NCI-H1417 treated with DMSO at 0.1 percent for 48 hours (cell line): ENCODE measurements at places on chromosomes 6 and 20.

DNA sequence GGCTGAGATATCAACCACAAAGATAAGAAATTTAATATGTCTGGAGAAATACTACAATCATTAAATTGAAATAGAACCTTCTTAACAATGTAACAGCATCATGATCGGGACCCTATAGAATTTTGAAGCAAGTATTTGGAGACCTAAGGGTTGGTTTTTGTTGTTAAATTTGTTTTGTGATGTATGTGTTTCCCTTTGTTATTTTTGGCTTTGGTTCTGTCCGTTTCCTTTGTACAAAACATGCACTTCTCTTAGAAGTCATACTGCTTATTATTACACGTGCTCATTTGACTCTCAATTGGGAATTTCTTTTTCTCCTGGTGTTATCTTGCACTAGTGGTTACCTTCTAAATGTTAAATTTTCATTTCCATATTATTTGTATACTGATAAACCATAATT is 4.0 kb upstream of the PLN start:
- no peak for DNase-seq

DNA sequence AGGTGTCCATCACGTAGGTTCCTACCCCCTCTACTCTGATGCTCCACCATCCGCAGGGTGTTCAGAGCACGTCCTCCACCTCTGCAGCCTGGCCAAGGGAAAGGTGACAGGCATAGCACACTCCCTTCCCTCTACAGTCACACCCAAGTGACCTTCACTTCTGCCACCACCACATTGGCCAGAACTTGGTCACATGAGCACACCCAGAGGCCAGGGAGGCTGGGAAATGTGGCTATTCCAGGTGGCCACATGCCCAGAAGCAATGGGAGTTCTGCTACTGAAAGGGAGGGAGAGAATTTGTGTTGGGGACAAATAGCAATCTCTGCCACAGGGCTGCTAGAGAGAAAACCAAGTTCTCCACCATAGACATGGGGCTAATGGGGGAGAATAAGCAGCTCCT is 180.3 kb downstream of the NFATC2 start:
- no peak for DNase-seq

DNA sequence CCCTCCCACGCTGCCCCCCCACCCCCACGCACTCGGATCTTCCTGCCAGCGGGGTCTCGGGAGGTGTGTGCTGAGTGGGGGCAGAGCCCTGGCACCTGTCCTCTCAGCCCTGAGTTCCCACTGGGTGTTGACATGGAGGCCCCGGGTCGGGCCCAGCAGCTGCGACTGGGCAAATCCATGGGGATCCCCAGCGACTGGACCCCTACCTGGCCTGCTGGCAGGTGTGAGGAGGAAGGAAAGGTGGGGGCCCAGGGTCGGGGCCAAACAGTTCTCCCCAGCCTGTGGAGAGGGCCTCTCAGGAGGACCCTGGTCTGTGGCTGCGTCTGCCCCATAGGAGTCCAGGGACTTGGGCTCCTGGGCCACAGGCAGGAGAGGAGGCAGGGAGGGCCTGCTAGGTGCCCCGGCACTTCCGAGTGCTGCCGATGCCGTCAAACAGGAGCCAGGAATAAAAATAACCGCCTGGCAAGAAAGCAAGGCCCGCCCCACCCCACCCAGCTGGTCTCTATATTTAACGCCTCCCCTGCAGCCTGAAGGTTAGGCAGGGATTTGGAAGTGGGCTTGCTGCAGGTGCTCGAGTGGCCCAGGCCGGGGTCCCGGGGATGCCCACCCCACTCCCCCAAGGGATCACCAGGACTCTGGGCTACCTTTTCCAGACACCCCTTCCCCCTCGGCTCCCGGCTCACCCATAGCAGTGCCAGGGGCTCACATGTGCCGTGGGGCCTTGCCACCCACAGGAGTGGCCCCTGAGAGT is 1.4 kb upstream of the EEF1A2 start:
- no peak for DNase-seq

DNA sequence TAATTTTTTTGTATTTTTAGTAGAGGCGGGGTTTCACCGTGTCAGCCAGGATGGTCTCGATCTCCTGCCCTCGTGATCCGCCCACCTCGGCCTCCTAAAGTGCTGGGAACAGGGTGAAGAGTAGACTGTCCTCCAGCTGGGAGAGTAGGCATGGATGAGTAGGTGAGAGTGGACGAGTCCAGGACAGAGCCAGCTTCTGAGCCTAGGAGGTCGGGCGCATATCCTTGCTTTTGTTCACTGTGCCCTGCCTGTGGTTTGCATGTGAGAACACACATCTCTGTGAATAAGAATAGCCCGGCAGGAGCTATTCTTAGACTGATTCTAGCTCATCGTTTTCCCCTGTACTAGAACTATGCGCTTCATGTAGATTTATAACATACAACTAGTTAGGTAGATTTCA is 78.3 kb downstream of the RPP40 start:
- DNase-seq: no peak

DNA sequence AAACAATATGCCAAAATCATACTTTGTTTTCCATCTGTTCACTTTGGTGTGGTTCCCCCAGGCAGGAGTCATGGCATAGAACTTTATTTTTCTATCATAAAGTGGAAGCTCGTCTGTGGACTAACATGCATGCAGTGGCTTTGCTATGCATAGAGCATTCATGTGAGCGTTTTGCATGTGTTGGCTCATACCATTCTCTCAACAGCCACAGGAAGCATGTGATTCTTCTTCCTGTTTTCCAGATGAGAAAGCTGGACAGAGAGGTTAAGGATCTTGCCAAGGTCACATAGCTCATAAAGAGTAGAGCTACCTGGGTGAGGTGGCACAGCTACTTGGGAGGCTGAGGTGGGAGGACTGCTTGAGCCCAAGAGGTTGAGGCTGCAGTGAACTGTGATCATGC is 123.4 kb upstream of the HDGFL1 start:
- DNase-seq: no peak
